Naive thymus-derived CD8-positive, alpha-beta T cell (primary cell): ENCODE measurements at places on chromosomes 7 and 10. TPM values are rescaled to one million over a fixed set of nuclear protein-coding genes. Genes with fewer than 3 reads are reported as not detected.

Gene HKDC1
- total RNA-seq: 0.80 TPM

Gene UNC5B
- not detected for total RNA-seq

Gene SIRT1
- total RNA-seq: 55.8 TPM

Gene TRIL
- not detected for total RNA-seq

Gene PNLIPRP3
- not detected for total RNA-seq

Gene NODAL
- total RNA-seq: not detected

Gene SVOPL
- not detected for total RNA-seq

Gene RBP4
- not detected for total RNA-seq

DNA sequence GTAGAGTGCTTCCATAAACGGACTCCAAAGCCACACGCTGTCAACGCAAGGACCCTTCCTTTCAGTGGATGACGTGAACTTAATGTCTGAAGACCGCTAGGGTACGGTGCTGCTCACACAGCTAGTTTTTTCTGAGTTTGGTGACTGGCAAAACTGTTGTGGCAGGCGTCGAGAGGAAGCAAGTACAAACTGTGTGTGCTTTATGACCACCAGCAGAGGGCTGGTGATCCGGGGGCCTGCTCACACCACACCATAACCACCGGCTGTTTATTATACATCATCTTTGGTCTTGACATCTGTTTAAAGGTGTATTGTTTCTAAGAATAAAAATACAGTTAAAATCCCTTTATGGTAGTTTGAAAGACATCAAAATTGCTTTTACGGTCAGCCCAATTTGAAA is 37.1 kb upstream of the ATP6V0A4 start:
- no peak overlapping the region for H3K27ac ChIP-seq
- H3K36me3 ChIP-seq: no peaks in the 10 kb centered on the region
- DNase-seq: no peak
- no peak overlapping the region for H3K4me3 ChIP-seq
- peaks cover under 1% of the 10 kb centered on the region for H3K27me3 ChIP-seq
- H3K4me1 ChIP-seq: no peaks in the 10 kb centered on the region

DNA sequence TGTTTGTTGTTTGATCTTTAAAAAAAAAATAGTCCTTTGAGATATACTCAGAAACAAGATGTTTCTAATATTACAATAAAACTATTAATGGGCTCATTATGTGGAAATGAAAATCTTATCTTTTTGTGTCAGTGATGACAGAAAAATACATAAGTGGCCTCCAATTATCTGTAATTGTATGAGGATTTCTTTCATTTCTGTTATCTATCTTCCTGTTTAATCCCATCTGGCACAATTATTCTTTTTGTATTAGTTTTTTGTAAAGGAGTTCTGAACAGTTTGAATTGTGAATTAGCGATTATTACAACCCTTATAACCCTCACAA is 270.8 kb downstream of the BBS9 start:
- H3K4me3 ChIP-seq: no peak overlapping the region
- peaks cover 19% of the 10 kb centered on the region for H3K36me3 ChIP-seq
- H3K27me3 ChIP-seq: no peaks in the 10 kb centered on the region
- H3K27ac ChIP-seq: no peak overlapping the region

DNA sequence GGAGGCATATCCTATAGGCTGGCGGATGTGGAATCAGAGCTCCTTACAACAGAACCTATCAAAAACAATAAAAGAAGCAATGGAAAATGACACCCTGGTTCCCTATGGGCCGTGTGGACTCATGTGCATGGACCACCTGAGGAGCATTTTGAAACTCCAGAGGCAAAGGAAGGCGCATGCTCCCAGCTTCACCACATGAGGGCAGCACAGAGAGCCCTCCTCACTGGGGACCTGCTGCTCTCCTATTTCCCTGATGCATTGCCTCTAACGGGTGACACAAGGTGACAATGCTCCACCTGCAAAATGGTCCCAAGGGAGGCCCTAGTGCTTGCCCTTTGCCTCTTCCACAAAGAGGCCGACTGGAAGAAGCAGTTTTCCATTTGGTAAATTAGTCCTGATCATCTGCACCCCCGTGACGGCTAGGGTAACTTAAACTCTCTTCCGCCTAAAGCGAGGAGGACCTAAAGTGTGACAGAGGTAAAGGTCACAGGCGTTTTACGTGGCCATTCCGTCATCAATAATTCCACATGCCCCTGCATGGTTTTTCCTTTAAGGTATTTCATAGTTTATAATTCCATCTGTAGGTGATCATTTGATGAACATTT is 67.7 kb downstream of the GPAM start:
- peaks cover 5% of the 10 kb centered on the region for H3K4me1 ChIP-seq
- no peak overlapping the region for H3K27ac ChIP-seq

DNA sequence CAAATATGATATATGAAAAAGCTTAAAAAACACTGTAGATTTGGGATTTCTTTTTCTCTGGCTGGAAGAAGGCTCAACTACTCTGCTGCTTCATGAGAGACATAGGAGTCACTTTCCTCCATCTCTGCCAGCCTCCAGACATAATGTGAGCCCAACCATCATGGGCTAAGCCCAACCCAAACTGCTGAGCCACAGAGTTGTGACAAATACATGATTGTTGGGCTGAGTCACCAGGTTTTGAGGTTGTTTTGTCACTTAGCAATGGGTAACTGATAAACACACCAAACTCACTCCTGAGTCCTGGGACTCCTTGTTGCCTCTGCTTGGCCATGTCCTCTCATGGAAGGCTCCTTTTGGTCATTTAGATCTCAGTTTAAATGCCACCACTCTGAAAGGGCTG is 381.8 kb upstream of the FZD8 start:
- no peak overlapping the region for H3K27ac ChIP-seq
- H3K27me3 ChIP-seq: peaks cover 13% of the 10 kb centered on the region
- no peaks in the 10 kb centered on the region for H3K4me1 ChIP-seq
- H3K4me3 ChIP-seq: no peak overlapping the region
- DNase-seq: no peak

- H3K4me3 ChIP-seq: no peak overlapping the region
- H3K27me3 ChIP-seq: no peaks in the 10 kb centered on the region
- H3K4me1 ChIP-seq: no peaks in the 10 kb centered on the region
- DNase-seq: no peak
- no peaks in the 10 kb centered on the region for H3K36me3 ChIP-seq
- H3K27ac ChIP-seq: no peak overlapping the region
These were observed 82.1 kb downstream of the PDGFA start for GRCh38 chr7:437329-438251.

GRCh38 chr10:1613511-1613910 is 123.8 kb downstream of the ADARB2 start:
- H3K27me3 ChIP-seq: peaks cover 22% of the 10 kb centered on the region
- DNase-seq: no peak
- H3K36me3 ChIP-seq: no peaks in the 10 kb centered on the region

- no peaks in the 10 kb centered on the region for H3K4me1 ChIP-seq
- H3K4me3 ChIP-seq: no peak overlapping the region
- peaks cover 11% of the 10 kb centered on the region for H3K27me3 ChIP-seq
- DNase-seq: no peak
- H3K36me3 ChIP-seq: no peaks in the 10 kb centered on the region
These were observed 31.8 kb upstream of the GPAM start for GRCh38 chr10:112215342-112215774.

DNA sequence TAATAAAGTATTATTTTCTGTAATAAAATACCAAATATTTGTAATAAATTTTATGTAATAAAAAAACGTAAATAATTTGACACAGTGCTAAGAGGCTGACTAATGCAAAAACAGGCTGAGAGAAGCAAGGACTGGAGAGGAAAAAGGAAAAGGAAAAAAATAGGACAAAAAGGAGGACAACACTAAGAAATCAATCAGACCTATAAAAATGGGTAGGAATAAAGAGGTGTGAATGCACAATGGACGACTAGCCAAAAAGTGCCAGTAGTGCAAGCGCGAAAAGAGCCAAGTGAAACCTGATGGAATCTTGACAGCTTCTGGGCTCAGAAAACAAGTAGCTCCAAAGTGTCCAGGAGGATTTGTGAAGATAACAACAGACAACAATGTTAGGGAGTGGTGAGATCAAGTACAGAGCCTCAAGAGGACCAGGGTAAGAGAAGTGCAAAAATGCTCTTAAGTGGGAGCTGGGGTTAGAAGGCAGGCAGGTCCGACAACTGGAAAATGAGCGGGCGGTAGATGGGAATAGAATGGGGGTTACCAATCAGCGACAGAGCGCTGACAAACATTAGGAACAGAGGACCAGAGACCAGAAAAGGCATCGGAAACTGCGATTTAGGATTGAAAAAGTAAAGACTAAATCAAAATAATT is 1.2 kb downstream of the BRAF start:
- no peak for DNase-seq
- no peak overlapping the region for H3K27ac ChIP-seq
- H3K36me3 ChIP-seq: peaks cover 1% of the 10 kb centered on the region
- no peak overlapping the region for H3K4me3 ChIP-seq
- no peaks in the 10 kb centered on the region for H3K27me3 ChIP-seq
- peaks cover 24% of the 10 kb centered on the region for H3K4me1 ChIP-seq

- DNase-seq: no peak
- H3K27ac ChIP-seq: no peak overlapping the region
- H3K4me1 ChIP-seq: peaks cover 2% of the 10 kb centered on the region
- H3K36me3 ChIP-seq: peaks cover 6% of the 10 kb centered on the region
These were observed 114.0 kb downstream of the BBS9 start for GRCh38 chr7:33243319-33243881.

DNA sequence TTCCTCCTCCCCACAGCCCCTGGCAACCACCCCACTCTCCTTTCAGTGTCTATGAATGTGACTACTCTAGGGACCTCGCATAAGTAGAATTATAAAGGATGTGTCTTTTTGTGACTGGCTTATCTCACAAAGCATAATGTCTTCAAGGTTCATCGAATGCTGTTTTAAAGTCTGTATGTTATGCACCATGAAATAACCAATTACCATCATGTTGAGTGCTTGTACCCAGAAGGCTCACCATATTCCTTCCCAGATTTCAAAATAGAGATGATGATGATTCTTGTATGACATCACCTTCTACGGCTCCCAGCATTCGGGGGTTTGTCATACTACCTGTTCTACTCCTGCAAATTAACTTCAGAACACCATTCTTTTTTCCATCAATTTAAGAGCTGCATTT is 11.9 kb downstream of the PKD1L1 start:
- H3K27ac ChIP-seq: no peak overlapping the region
- no peaks in the 10 kb centered on the region for H3K27me3 ChIP-seq
- H3K4me1 ChIP-seq: peaks cover 2% of the 10 kb centered on the region
- no peak overlapping the region for H3K4me3 ChIP-seq
- no peaks in the 10 kb centered on the region for H3K36me3 ChIP-seq

DNA sequence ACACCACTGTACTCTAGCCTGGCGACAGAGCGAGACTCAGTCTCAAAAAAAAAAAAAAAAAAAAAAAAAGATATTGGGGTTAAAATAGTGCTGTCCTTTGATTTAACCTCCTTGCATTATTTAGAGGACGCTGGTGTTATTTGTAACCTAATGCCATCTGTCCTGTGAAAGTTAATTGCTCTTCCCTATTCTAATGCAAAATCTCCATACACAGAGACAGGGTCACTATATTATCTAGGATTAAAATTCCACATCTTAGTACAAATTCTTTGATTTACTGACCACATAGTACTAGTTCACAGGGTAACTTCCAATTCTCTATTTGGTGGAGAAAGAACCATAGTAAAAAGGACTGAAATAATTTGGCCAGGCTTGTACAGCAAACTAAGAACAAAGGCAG is 184.2 kb upstream of the STEAP4 start:
- H3K36me3 ChIP-seq: no peaks in the 10 kb centered on the region
- DNase-seq: no peak
- no peak overlapping the region for H3K27ac ChIP-seq
- peaks cover 13% of the 10 kb centered on the region for H3K27me3 ChIP-seq
- no peaks in the 10 kb centered on the region for H3K4me1 ChIP-seq

DNA sequence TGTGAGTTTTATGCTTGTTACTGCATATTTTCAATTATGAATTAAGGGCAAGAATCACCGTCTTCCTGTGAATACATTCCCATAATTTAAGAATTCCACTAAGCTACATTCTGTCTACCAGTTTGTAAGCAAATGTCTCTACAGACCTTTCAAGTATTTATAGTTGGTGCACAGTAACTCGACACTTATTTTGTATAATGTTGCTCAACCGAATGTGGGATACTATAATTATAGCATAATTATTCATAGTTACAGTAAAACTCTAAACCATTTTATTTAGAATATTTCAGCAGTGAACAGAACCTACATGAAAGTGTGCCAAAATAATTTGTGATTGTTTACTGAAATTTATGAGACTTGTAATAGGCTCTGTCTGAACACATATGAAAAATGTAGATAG is 17.3 kb upstream of the CUBN start:
- peaks cover 1% of the 10 kb centered on the region for H3K4me1 ChIP-seq
- no peaks in the 10 kb centered on the region for H3K36me3 ChIP-seq
- no peak overlapping the region for H3K4me3 ChIP-seq
- no peak for DNase-seq
- no peak overlapping the region for H3K27ac ChIP-seq

DNA sequence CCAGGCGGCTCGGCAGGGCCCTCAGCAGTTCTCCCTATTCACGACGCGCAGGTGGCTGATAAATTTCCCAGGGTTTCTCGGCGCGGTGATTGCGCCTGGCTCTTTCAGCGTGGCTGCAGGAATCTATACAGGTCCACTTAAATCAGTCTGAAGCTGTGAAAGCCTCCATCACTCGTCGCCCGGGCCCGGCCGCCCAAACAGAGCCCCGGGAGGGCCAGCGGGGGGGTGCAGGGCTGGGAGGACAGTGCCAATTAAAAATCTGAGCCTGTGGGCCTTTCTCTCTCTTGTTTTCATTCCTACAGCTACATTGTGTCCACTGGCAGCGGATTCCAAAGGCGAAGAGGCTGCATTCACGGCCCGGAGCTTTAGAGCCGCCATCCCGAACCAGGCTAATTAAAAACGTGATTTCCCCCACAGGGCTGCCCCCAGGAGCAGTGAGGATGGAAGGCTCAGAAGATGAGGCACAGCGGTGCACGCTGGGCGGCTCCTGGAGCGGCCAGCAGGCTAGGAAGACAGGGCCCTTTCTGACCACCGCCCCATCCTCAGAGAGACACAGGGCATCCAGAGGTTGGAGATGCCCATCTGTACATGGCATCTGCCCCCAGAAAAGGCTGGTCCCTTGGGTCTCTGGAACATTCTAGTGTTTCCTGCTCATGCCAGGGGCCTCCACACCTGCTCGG is 100.7 kb downstream of the FAM53B start:
- DNase-seq: no peak
- H3K4me1 ChIP-seq: peaks cover 98% of the 10 kb centered on the region
- H3K27ac ChIP-seq: peak overlapping the region; percentile 99
- no peaks in the 10 kb centered on the region for H3K27me3 ChIP-seq
- no peaks in the 10 kb centered on the region for H3K36me3 ChIP-seq

DNA sequence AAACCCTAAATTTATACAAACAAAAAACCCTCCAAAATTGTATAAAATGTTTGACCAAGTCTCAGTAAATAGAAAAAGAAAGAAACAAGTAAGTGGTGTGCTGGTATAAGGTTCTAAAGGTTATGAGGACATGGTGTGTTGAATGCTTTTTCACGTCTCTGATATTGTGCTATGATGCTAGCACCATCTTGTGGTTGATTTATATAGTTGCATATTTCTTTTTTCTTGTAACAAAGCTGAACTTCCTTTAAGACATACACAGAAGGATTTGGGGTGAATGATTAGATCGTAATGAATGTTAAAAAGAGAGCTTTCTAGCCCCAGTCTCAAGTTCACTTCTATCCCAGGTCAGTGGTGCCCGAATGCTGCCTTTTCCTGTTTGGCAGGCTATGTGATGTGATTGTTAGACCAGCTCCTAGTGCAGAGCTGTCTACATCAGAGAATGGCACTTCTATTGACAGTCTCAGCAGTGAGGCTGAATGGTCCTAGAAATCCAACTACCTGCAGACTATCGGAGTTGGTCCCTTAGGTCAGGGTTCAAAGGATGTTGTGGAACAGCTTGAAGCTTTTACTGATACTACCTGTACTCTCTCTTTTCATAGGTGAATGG is 25.0 kb downstream of the VTI1A start:
- H3K27me3 ChIP-seq: no peaks in the 10 kb centered on the region
- no peak for DNase-seq
- no peaks in the 10 kb centered on the region for H3K36me3 ChIP-seq
- H3K4me1 ChIP-seq: peaks cover 9% of the 10 kb centered on the region
